GM04504 (cell line): ENCODE measurements at places on chromosomes 5 and 9.

DNA sequence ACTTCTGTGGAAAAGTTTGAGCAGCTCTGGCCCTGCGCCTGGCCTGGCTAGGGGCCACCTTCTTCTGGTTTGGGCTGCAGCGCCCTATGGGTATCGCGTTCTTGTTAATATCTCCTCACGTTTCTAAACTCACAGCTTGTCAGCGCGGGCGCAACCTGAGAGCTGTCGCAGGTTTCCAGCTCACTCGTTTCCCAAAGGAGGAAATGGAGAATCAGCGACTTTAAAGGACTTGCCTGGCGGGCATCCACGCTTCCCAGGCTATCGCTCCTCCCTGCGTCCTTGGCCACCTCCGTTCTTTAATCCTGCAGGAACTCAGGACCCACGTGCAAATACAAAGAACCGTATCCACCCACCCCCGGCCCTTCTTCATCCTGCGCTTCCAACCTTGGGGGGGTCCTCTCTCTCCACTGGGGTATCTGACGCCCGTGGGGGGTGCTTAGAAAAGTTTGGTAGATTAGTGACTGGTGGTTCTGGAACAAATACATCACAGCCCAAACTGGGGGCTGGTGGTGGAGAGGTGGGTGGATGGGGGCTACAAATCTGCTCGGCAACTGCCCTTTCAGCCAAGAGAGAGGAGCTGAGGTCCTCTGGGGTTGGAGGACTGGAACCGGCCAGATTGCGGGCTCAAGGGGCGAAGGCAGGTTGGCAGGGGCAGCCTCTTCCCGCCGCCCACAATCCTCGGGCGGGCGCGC is 578 bp upstream of the PSAT1 start:
- DNase-seq: peak; percentile 18

- DNase-seq: no peak
Measured at GRCh38 chr5:81167078-81167477, 66.0 kb upstream of the CKMT2 start.

DNA sequence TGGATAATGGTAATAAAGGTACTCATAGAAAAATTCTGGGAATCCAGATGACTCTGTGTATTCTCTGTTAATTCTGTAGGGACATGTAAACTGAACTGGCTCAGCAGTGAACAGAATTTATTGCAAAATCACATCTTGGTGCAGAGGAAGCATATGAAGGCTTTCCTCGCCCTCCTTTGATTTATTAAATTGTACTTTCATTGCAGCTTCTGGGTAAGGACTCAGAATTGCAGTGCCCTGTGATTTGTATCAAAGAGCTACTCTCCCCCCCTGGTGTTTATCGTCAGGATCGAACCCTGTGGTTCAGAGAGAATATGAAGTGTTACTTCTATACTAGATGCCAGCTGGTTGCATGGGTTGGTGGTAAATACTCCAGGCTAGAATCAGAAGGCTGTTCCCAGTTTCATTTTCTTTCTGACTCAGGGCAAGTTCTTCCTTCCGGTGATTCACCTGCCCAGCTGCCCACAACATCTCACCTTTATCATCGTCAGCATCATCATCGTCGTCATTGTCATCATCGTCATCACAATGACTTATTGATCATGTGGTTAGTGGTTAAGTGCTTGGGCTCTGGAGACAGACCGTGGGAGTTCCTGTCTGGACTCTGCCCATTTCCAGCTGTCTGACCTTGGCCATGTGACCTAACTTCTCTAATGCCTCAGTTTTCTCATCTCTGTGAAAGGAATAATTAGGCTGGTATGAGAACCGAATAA is 238.8 kb downstream of the ARHGAP26 start:
- peak; percentile 74 for DNase-seq

GRCh38 chr5:32767948-32768467 is 56.9 kb downstream of the NPR3 start:
- peak; percentile 86 for DNase-seq

DNA sequence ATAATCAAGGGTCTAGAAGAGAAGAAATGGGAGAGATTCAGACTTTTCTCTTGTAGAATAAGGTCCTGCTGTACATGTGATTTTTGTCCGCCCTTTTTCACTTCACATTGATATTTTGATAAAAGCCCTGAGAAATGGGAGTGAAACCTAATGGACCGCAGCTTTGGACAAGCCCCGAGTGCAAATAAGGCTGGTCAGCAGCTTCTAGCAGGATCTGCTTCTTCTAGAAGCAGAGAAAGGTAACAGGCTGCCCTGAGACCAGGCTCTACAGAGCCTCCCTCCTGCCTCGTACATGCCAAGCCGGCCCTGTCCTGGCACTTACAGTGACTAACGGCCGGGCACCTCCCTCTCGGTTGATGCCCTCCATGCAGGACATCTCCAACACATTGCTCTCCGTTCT is 33.4 kb downstream of the ACER2 start:
- DNase-seq: no peak

DNA sequence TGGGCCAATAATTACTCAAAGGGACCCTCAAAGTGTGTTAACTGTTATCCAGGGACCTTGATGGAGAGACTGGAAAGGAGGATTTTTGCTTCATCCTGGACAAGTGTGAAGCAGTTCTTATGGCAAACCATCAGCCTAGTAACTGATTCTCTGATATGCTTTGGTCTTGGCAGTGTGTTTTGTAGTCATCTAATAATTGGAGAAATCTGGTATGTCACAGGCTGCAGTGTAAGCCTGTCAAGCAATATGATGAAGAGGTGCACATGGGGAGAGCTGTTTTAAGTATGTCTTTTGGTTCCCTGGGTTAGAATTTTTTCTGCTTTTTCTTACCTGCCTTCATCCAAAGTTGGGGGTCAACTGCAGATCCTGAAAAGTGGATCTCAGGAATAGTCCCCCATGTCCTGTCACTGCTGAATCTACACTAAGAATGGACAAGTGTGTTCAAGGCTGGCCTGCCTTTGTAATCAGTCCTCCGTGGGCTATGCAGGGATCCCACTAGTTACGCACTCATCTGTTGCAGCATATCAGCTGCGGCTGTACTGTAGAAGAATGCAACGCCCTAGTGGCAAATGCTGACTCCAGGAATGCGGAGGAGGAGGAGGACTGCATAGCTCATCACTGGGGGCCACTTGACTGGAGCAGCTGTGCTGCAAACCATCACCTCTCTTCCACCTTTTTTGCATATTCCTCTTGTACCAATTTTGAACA is 1.9 kb downstream of the SPTAN1 start:
- no peak for DNase-seq

DNA sequence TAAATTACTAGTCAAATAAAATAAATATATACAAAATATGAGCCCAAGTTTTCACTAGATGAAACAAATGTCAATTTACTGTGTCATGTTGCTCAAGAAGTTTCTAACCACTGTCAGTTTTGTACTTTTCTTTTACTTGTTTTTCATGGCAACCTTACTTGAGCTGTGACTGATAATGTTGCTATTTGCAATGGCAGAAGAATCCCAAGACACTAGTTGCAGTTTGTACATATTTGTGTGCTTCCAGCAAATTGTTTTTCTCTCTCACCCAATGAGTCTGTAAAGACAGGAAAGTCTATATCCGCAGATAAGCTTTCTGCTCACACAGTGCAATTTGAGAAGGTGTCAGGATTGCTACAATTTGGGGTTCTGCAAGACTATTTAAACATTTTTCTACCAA is 338.6 kb upstream of the PCSK5 start:
- no peak for DNase-seq

- DNase-seq: no peak
Measured at GRCh38 chr9:134660407-134660806, 18.8 kb downstream of the COL5A1 start.

- DNase-seq: no peak
Measured at GRCh38 chr5:110179321-110179720, 489.6 kb downstream of the MAN2A1 start.

DNA sequence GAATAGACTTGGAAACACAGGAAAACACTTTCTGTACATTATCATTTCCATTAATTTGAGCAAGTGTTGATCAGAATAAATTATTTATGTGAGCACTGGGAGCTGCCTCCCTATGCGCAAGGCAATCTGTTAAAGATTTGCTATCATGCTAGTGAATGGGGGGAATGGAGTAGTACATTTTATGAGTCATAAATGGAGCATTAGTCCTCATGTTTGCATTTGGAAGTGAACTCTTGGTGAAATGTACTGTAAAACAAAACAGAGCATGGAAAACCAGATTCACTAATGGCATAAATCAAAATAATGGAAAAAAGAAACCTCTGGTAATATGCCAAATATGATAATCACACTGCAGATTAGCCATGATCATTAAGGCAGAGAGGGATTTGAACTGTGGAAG is 40.5 kb upstream of the TMC1 start:
- DNase-seq: no peak

DNA sequence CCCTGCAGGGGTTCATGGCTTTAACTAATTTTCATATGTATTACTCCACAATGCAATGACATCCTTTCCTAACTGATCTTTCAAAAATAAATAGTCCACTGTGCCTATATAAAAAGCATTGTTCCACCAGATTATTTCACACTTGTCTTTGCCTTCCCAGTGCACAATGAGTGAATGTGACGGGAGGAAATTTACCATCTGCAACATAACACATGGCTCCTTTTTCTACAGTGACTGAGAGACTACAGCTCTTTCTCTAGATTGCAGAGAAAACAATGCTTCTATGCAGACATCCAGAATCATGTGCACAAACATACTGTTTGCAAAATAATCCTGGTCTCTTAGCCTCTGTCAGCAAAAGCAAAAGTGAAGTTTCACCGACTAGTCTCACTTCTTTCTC is 483.7 kb upstream of the PIK3R1 start:
- DNase-seq: no peak

- no peak for DNase-seq
Measured at GRCh38 chr5:104172976-104173375, 610.4 kb upstream of the NUDT12 start.

GRCh38 chr5:1498623-1499416 is 24.9 kb downstream of the LPCAT1 start:
- no peak for DNase-seq

- no peak for DNase-seq
Measured at GRCh38 chr9:86073839-86074238, 25.5 kb downstream of the GOLM1 start.

DNA sequence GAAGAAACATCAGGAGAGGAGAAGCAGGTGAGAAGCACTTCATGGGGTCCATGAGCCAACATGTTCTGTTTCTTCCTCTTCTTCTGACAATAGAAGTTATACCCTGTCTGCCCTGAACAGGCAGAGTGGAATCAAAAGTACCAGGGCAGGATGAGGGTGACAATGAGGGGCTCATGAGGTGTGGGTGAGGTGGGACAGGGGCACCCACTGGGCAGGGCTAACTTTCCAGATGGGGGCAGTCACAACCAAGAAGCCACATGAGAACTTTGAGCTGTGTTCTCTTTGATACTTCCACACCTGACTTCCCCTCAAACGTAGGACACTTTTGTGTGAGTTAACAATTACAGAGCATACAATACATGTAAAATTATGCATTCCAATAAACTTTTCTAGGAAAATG is 92.7 kb downstream of the LHFPL2 start:
- no peak for DNase-seq

DNA sequence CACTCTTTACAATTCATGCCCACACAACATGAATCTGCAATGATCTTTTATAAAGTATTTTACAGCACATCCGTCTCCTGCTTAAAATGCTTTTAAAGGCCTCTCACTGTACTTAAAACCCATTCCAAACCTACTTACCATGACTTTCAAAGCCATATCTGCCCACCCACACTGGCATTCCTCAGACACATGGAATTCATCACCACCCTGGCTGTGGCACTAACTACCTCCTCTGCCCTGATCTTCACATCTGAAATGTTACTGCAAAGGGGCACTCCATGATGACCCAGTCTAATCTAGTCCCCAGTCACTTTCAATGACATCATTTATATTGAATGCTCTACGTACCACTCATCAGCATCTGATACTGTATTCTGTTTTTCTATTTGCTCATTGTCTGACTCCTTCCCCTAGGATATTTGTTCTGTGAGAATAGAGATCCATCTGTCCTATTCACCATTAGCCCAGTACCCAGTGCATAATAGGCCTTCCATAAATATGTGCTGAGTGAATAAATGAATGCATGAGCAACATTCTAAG is 193.2 kb upstream of the KIF2A start:
- DNase-seq: no peak

GRCh38 chr9:97857606-97858392 is 4.8 kb downstream of the FOXE1 start:
- no peak for DNase-seq

DNA sequence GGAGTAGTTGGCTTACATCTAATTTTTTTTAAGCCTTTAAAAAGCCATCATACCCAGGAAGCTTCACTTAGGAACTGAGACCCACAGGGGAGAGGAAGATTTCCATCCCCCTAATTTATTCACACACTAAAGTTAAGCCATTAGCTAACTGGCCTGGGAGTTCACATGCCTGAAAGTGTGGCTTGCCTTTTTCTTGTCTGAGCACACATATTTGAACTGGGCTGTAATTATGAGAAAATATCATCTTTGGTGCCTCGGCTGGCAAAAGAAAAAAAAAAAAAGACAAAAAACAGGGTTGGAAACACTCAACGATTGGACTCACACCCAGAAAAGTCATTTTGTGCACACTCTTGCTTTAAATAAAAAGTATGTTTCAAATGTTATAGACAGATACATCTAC is 847.3 kb downstream of the MAT2B start:
- no peak for DNase-seq

GRCh38 chr5:161432798-161433197 is 113.7 kb downstream of the GABRB2 start:
- no peak for DNase-seq

- no peak for DNase-seq
Measured at GRCh38 chr9:11072176-11072575, 459.4 kb upstream of the PTPRD start.

- DNase-seq: no peak
Measured at GRCh38 chr9:117823576-117823975, 119.4 kb downstream of the TLR4 start.

GRCh38 chr5:124253203-124253810 is 493.1 kb downstream of the ZNF608 start:
- DNase-seq: no peak

GRCh38 chr9:72012646-72013045 is 47.8 kb downstream of the C9orf57 start:
- DNase-seq: no peak

GRCh38 chr5:160167624-160168165 is 48.4 kb upstream of the PWWP2A start:
- no peak for DNase-seq

DNA sequence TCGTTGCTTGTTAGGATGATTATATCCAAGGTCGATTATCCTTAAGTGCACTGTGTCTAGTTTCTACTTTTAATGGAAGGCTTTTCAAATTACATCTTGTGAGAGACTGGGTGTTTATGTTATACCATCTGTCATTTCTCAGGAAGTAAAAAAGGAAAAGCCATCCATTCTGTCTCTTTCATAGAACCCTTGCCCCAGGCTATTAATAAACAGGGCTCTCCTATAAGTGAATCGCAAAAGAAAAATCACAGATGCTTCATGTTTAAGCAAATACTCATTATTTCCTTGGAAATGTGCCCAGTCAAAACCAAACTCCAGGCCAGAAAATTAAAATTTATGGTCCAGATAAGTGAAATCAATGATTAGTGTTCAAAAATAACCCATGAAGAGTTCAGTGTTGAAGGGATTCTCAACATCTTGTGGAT is 58.1 kb downstream of the STARD4 start:
- DNase-seq: no peak
